ENCODE measurements at places on chromosomes 13 and 19. TPM values are rescaled to one million over a fixed set of nuclear protein-coding genes. Genes with fewer than 3 reads are reported as not detected.
A peak's percentile ranks its signal among the peaks of the same experiment; 100 is the strongest.

Gene CD22
- total RNA-seq = 0.41 TPM

GRCh38 chr13:80921541-80921940 is 580.6 kb upstream of the SPRY2 start:
- DNase-seq = no peak

- no peak for DNase-seq
Observed at GRCh38 chr13:20161951-20162300, 1.1 kb upstream of the GJA3 start.

Gene PLPP2
- total RNA-seq = not detected

Gene CCDC8
- total RNA-seq = not detected

- DNase-seq = no peak
Observed at GRCh38 chr19:44005973-44006372, 3.2 kb downstream of the ZNF230 start.

Gene UBE2L5
- total RNA-seq = not detected

Gene FGF9
- 0.89 TPM for total RNA-seq

DNA sequence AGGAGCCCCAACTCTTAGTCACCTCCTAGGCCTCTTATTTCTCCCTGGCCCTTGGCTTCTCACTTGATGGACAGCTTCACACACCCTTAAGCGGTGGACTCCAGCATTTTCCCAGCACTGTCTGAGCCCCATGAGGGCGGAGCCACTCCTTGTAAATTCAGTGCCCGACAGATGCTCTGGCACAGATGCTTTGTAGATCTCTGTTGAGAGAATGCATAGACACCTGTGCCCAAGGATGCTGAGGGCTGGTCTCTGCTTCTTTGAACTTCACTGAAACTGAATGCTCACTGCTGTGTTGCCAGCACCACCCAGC is 3.3 kb downstream of the SYCN start:
- no peak for DNase-seq

DNA sequence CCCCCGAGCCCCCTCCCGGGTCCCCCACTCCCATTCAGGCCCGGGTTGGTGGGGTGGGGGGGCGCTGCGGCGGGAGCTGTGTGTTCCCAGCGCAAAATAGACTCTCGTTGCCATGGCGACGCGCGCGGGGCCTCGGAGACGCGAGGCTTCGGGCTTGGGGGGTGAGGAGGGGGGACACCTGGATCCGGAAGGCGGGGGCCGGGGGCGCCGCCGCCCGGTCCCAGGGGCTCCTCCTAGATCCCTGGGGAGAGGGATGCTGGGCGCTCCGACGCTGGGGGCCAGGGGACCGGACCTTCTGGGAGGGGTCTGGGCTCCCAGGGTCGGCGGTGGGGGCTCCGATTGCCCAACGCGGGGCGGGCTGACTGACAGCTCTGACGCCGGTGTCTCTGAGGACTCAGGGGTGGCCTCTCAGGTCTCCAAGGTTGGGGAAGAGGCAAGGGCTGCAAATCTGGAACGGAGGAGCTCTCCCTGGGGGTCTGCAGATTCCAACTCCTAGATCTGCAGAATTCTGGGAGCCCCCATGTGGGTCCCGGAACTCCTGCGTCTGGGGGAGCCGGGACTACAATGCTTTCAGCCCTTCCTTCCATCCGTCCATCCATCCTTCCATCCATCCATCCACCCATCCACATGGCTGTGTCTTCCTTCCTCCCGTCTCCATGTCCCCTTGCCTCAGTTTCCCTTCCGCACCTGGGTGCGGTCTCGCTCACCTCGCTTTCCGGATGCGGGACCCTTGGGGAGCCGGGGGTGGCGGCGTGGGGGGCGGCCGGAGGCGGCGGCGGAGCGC is 9.1 kb upstream of the SHISA7 start:
- no peak for DNase-seq

- DNase-seq = no peak
Observed at GRCh38 chr13:28564030-28564429, 69.1 kb upstream of the FLT1 start.

DNA sequence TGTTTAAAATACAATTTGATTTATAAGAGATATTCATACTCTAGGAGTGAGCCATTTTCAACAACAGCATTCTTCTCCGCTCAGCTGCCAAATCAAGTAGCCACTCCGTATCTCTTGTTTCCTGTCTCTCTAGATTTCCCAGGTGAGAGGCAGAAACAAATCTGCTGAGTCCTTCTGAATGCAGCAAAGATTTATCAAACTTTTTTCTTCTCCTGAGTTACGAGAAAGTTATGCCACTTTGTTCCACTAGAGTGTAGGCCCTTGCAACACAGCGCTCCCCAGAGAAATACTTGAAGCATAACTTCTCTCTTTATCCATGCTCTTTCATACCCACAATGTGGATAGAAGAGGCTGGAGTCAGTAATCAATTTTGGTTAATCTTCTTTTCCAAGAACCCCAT is 1960.8 kb downstream of the OLFM4 start:
- DNase-seq = no peak

GRCh38 chr19:1063030-1063908 is 3.7 kb upstream of the ARHGAP45 start:
- peak; percentile 84 for DNase-seq

DNA sequence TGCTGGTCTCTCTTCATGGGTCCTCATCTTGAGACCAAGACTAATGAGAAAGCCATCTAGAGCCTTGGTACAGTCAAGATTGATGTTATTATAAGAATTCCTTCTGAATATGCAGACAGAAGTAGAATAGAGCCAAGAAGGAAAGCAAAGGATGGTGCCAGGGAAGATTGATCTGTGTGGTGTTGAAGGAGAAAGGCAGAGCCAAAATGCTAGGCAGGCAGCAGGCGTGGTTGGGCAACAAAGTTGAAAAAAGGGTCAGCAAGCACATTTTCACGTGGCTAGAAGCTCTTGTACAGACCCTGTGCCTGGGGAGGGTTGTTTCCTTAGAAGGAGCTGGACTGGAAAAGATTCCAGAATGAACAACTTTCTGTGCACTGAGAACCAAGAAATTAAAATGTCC is 319.7 kb upstream of the ARGLU1 start:
- no peak for DNase-seq

GRCh38 chr13:34420702-34421346 is 521.2 kb upstream of the NBEA start:
- no peak for DNase-seq

- peak; percentile 41 for DNase-seq
Observed at GRCh38 chr19:41696402-41697197, 8.5 kb upstream of the CEACAM7 start.

- DNase-seq = no peak
Observed at GRCh38 chr13:108775597-108775996, 146.2 kb downstream of the MYO16 start.

DNA sequence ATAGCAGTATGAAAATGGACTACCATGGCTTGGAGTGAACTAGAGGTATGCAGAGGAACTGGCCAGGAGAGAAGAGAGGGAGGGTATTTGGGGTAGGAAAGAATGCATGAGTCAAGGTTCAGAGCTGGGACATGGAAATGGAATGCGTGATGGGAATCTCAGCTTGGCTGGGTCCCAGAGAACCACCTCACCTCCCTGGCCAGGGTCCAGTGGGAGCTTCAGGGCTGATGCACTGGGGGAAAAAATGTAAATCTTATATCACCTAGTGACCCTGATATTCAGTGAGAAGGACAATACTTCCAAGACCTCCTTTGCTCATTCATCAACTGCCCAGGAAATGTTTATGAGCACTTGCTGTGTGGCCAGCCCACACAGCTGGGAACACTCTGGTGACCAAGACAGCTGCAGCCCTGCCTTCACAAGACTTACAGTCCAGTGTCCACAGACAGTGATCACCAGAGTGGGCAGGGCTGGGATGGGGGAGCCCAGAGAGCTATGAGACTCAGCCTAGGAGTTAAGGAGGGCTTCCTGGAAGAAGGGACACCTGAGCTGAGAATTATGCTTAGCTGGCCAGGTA is 12.8 kb downstream of the IGSF23 start:
- no peak for DNase-seq

DNA sequence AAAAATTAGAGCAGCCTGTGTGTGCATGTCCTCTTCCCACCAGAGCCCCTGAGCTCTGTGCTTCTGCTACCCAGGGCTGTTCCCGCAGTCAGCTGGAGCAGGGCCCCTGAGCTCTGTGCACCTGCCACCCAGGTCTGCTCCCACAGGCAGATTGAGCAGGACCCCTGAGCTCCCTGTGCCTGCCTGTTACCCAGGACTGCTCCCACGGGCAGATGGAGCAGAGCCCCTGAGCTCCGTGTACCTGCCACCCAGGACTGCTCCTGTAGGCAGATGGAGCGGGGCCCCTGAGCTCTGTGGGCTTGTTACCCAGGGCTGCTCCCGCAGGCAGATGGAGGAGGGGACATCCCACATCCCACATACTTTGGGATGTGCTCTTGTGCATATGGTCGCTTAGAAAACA is 186.8 kb upstream of the SOX1 start:
- DNase-seq = peak; percentile 16

DNA sequence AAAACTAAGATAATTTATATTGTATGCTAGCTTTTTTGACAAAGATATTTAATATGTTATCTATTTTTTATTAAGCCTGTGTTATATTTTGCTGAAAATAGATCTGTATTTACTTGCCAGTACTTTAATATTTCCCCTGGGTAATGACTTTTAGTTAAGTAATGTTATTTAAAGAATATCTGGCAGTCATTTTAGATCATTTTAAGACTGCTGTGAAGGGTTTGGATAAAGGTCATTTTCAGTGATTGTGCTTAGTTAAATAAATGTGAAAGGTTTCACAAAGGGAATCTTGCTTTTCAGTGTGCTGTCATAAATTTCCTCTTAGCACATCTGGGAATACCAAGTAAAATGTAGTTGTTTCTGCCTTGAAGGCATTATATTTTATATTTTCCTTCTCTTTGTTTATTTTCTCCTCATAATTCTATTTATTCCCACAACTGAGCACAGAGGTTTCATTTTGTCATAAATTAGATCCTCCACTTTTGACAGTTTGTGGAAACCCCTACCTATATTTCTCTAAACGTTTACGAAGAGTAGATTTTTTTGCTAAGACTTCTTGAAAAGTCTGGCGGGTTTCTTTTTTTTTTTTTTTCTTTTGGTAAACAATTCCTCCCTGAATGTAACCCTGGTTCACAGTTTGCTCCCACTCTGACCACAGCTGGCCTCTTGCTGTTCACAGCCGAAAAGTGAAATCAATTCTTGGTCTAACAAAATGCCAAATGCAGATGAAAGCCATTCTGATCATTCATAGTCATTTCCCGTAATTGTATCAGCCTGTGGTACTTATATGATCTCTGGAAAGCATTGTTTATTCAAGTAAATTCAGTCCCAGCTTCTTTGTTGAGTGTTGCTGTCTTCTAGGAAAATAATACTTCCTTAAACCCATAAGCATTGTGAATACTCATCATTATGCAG is 87.8 kb downstream of the MAB21L1 start:
- DNase-seq = no peak

GRCh38 chr19:43754253-43754502 is 584 bp downstream of the SMG9 start:
- DNase-seq = no peak

GRCh38 chr19:3518255-3518654 is 12.1 kb downstream of the FZR1 start:
- DNase-seq = no peak

Gene CGB8
- not detected for total RNA-seq

Gene ZNF490
- total RNA-seq = 14.7 TPM

Gene ADGRE3
- total RNA-seq = not detected

- no peak for DNase-seq
Observed at GRCh38 chr13:74889321-74889720, 592.6 kb downstream of the TBC1D4 start.

GRCh38 chr13:27628081-27628480 is 6.4 kb downstream of the POLR1D start:
- DNase-seq = no peak

Gene C19orf25
- total RNA-seq = 43.3 TPM

DNA sequence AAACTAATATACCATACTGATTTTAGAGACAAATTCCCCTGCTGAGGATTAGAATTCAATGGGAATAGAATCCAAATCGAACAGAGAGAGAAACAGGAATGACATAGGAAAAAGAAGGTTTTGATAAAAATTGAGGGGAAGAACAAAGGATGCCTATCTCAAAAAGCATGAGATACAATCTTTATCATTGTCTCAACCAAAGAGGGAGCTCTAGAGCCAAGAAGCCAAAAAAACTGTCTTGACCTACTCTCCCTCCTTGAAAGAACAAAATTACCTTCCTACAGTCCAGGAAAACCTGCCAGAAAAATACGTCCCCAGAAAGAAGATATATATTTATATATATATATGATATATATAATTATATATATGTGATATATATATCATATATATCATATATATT is 39.2 kb upstream of the MIR17HG start:
- no peak for DNase-seq

- DNase-seq = no peak
Observed at GRCh38 chr13:41471785-41472184, 14.4 kb downstream of the RGCC start.

Gene SIGLEC7
- not detected for total RNA-seq

- DNase-seq = no peak
Observed at GRCh38 chr13:41496420-41497234, 39.3 kb downstream of the RGCC start.

Gene PCDH17
- total RNA-seq = not detected

- no peak for DNase-seq
Observed at GRCh38 chr13:30908416-30908980, 2.4 kb downstream of the MEDAG start.

GRCh38 chr13:33172400-33172799 is 113.2 kb downstream of the STARD13 start:
- no peak for DNase-seq

DNA sequence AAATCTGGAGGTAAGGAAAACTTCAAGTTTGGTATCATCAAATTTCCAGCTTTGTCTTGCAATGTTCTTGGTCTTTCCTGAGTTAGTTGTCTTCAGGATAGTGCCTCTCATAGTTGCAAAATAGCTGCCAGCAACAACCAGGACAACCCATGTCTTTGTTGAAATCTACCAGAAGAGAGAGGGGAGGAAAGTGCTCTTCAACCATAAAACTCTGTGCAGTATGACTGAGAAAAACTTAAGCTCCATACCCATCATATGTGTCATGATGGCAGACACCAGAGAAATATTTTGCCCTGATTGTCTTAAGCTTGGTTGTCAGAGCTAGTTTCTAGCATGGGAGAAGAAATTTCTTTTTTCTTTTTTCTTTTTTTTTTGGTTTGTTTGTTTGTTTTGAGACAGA is 103.3 kb downstream of the SPRY2 start:
- no peak for DNase-seq

DNA sequence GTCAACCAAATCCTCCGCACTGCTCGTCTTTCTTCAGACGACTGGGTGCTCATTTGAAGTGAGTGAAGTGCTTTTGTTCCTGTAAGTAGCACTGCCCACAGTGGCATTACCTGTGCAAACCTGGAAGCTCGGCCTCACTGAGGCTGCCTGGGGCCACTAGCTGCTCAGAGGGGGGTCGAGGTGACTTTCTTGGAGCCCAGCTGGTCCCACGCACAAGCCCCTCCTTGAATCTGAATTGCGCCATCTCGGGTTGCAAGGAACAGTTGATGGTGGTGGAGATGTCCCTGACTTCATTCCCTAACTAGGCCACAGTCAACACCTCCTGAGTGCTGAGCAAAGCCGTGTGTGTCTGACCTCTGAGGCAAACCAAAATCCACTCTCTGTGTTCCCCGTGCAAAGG is 79.3 kb upstream of the GPR183 start:
- DNase-seq = peak; percentile 34

Gene PPP1R15A
- total RNA-seq = 32.1 TPM

Gene CAPS
- total RNA-seq = 7.3 TPM

Gene ZNF665
- total RNA-seq = 6.0 TPM

- peak; percentile 51 for DNase-seq
Observed at GRCh38 chr13:49444524-49445395, 686 bp downstream of the SETDB2 start.
